Endodermal cell (in vitro differentiated cells): ENCODE measurements at places on chromosomes 4 and X. TPM values are rescaled to one million over a fixed set of nuclear protein-coding genes. Genes with fewer than 3 reads are reported as not detected.

GRCh38 chr4:31054295-31054694 is 334.1 kb downstream of the PCDH7 start:
- no peaks in the 10 kb centered on the region for H3K27me3 ChIP-seq
- DNase-seq, result no peak
- no peaks in the 10 kb centered on the region for H3K36me3 ChIP-seq
- peaks cover 8% of the 10 kb centered on the region for H3K4me1 ChIP-seq
- H3K27ac ChIP-seq, result no peak overlapping the region
- no peak overlapping the region for H3K4me3 ChIP-seq

- H3K4me3 ChIP-seq, result no peak overlapping the region
- no peaks in the 10 kb centered on the region for H3K27me3 ChIP-seq
- no peak overlapping the region for H3K27ac ChIP-seq
- H3K4me1 ChIP-seq, result no peaks in the 10 kb centered on the region
- H3K36me3 ChIP-seq, result no peaks in the 10 kb centered on the region
- no peak for DNase-seq
Observed at GRCh38 chrX:11458170-11458569, 165.0 kb downstream of the AMELX start.

PDCL2 gene
- not detected in 3 replicates for total RNA-seq

UGT2B15 gene
- not detected in 3 replicates for total RNA-seq

ARHGAP24 gene
- 47.5 and 66.8 TPM in 2 replicates for total RNA-seq
